ENCODE measurements at places on chromosomes 5 and 9.

- no peak for DNase-seq
Observed at GRCh38 chr5:158699298-158699880, 400.3 kb downstream of the EBF1 start.

- no peak for DNase-seq
Observed at GRCh38 chr5:107576736-107577393, 93.9 kb downstream of the EFNA5 start.

DNA sequence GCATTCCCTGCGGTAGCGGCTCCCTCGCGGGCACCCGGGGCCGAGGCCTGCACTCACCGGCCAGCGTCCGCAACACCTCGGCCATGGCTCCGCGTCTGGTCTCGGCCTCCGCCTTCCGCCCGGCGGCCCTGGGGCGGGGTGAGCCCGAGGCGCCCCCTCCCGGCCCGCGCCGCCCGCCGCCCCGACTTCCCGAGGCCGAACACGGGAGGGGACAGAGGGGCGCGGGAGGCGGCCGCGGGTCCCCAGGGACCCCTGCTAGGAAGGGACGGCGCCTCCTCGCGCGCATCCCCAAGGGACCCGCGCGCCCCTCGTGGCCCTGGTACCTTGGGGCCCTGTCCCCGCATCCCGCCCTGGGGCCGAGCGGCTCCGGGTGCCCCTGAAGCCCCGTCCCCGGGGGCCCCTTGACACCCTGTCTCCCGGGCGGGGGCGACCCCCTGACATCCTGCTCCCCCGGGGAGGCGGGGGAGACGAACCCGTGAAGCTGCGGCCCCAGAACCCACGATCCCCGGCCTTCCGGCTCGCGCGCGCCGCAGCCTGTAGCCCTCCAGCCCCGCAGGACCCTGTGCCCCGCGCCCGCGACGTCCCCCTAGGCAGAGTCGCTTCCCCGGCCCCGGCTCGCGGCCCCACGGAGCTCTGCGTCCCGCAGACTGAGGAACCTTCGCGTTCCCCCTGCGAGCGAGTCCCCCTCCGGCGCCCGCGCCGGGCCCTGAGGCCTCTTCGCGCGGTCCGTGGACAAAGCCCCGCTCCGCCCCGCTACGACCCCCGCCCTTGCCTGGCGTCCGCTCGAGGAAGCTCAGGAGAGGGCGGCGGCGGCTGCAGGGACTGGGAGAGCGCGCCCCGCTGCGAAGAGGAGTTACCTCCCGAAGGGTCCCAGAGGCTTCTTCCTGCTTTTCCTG lies at the start of gene ABO:
ABO (minus strand) TSS at position 97 of the 896 bp plus-strand sequence.
- DNase-seq, result no peak

GRCh38 chr5:8773046-8773615 lies 772.7 kb downstream of the SEMA5A start:
- no peak for DNase-seq

DNA sequence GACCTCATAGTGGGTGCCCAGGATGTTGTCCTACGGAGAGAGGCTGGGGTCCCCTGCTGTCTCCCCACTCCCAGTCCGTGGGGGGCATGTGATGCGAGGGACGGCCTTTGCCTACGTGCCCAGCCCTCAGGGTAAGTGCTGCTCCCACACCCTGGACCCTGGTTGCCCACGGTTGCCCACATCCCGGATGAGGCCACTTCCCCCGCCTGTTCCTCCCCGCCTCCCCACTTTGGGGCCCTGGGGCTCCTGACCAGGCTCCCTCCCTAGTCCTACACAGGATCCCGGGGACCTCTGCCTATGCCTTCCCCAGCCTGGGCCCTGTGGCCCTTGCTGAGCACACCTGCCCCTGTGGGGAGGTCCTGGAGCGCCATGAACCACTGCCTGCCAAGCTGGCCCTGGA lies 1.5 kb downstream of the SLC34A1 start:
- DNase-seq, result no peak

DNA sequence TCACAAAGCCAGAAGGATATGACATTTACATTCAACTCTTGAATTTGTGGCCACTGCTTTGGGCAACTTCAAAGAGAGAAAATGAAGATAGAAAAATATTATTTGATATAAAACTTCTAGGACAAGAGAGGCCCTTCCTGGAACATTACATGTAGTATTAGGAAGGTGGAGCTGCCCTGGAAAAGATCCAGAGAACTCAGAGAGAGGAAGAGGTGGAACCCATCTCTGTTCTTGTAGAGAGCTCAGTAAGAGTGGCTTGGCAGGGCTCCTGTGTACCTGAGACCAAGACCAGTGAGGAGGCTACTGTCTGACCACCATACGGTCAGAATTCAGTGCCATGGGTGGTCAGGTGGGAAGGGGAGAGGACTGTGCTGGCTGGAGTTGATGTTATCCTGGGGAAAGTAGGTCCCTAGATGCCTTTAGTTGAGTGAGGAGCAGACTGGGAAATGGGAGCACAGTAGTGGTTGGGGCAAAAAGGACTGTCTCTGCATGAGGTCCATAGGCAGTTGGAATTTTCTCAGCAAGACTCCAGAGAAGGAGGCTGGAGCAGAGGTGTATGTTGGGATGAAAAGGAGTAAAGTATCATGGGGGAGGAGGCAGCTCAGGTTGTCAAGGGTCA lies 7.6 kb downstream of the TGFBI start:
- DNase-seq, result no peak
